ENCODE measurements at places on chromosomes 11 and 22.
A peak's percentile ranks its signal among the peaks of the same experiment; 100 is the strongest.

DNA sequence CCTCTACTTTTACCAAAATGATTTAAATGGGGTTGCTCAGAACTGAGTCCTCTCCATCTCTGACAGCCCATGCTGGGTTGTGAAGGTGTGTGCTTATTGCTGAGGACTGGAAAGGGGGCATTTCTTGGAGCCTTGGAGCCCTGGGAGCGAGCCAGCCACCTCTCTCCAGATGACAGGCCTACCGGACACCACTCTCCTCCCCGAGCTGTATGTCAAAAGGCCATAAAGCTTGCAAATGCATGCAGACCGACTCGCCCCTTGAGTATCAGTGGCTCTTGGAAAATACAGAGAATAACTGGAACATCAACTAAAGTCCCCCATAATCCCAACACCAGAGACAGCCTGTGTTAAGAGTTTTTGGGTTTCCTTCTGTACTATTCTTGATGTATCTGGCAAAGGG, 67.9 kb upstream of the PITPNB start:
- DNase-seq, result no peak

- DNase-seq, result no peak
These were observed 29.3 kb downstream of the CD5 start for GRCh38 chr11:61131586-61131985.

DNA sequence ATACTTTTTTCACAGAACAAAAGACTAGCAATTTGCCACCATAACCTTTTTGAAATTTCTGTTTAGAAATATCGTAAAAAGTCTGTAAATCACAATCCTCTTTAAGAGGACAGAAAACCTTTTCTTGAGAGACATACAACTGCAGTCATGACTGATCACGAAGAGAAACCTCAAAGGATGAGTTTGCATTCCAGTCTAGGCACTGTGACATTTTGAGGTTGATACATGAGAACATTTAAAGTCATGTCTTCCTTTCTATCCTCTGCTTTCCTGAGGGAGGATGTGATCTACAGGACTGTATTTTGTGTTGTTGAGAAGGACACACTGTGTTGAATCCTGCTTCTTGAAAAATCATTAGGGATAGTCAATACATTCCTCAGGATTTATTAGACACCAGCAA, 476.7 kb upstream of the CCDC179 start:
- DNase-seq, result no peak

GRCh38 chr11:82869657-82870056, 30.6 kb downstream of the PRCP start:
- DNase-seq, result peak; percentile 7

GRCh38 chr11:122423886-122424285, 231.6 kb upstream of the UBASH3B start:
- DNase-seq, result no peak

- no peak for DNase-seq
These were observed 81.8 kb downstream of the TTC17 start for GRCh38 chr11:43440486-43440885.

- no peak for DNase-seq
These were observed 102.2 kb downstream of the ZBTB16 start for GRCh38 chr11:114161486-114162250.

DNA sequence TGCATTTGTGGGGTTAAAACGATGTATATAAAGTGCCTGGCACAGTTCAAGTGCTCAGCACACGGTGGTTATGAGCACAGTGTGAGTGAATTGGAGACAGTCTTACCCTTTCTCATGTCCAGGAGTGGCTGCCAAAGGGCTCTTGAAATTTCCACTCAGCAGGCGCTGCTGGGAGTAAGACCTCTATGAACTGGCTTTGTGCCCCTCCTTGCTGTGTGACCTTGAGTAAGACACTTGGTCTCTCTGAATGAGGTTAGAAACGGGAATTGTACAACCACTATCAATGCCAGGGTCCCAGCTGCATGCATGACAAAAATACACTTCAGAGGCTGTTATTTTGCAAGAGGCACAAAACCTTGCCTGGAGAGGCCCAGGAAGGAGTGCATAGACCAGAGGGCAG, 86.6 kb downstream of the TSPAN18 start:
- no peak for DNase-seq

- peak; percentile 99 for DNase-seq
These were observed at the start of gene CYP2R1 for GRCh38 chr11:14892036-14892556. Gene CYP2R1 (minus strand): TSS chr11:14892231. CDS start chr11:14892205, 26 bp downstream.

DNA sequence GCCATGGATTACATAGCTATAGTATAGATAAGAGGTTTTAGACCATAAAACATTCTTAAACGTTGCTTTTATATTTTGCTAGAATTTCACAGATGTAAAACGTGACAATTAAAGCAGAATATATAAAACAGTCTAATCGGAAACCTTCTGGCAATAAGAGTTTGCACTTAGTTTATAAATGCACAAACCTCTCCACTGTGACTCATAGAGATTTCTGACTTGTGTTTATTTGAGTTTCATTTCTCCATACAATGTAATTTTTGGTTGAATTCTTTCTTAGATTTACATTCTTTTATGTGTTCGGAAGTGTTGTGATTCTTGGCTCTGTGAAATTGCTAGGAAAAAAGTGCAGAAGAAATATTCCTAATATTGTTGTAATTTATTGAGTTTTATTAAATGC, 288.7 kb upstream of the CTSC start:
- no peak for DNase-seq

DNA sequence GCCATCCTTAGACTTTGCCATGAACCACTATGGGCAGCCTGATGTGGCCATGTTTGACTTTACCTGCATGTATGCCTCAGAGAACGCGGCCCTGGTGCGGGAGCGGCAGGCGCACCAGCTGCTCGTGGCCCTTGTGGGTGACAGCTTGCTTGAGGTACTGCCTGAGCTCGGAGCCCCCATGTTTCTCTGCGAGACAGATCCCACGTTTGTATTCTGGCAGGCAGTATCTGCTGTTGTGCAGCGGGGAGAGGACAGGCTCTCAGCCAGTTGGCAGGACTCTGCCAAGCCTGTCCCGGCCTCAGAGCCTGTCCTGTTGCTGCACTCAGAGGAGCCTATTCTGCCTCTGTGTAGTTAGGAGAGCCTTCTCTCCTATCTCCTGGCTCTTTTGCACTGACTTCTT, 109.9 kb downstream of the MICAL2 start:
- no peak for DNase-seq

DNA sequence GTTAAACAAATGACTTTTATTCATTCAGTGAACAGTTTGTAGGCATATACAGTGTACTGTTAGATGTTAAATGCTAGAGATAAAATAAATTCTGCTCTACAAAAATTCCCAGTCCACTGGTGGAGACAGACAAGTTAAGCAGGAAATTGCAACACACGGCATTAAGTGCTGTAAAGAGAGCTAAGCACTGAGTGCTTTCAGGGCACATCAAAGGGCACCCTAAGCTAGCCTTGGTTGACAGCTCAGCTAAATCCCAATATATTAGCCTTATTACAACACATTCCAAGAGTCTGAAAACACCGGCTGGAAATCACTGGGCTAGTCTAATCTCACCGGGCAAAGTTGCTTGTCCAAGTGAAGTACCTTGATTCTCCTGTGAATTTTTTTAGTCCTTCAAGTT, 55.1 kb downstream of the NOX4 start:
- no peak for DNase-seq

GRCh38 chr11:79610678-79611077, 169.8 kb upstream of the TENM4 start:
- DNase-seq, result no peak

DNA sequence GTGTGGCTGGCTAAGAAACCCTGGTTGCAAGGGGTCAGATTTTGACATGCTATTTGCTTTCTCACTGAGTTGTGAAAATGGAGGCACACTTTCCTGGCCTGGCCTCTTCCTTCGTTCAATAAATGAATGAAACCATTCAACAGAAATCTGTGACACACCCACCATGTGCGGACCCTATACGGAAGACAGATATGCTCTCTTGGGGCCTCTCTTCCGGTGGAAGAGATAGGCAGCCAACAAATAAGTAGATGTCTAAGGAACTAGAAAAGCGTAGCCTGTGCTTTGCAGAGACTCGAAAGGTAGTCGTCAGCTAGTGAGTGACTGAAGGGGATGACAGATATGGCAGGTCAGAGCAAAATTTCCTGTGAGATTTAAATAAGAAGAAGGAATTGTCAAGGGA, 5.3 kb downstream of the KCNQ1OT1 start:
- no peak for DNase-seq

DNA sequence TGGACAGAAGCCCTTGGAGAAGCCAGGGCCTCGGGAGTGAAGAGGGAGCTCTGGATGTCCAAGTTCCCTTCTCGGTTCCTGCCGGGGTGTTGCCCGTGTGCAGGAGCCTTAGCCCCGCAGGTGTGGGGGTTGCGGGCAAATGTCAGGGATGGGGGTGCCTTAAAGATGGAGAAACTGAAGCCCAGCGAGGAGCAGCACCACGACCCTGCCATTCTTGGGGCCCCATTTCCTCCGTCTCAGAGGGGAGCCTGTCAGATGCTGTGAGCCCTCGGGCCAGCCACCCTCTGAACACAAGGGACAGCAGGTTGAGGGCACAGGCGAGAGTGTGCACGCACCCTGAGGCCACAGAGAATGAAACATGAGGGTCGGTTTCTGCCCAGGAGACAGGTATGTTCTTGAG, 6.3 kb downstream of the OSBPL5 start:
- no peak for DNase-seq

DNA sequence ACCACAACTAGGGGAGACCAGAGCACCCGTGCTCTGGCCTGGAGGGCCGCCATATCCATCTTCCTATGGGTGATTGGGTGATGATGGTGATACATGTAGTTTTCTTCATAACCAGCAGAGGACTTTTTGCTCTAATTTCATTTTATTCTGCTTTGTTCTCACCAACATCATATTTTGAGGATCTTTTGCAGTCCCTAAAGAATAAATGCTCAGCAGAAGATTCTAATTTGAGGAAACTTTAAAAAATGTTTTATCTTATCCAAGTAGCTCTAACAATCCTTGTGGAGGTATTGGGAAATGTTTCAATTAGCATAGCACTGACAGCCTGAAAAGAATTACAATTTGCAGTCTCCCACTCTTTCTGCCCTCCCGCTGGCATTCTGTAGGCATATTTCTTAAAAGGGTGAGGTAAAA, 544.0 kb downstream of the NTM start:
- peak; percentile 62 for DNase-seq

DNA sequence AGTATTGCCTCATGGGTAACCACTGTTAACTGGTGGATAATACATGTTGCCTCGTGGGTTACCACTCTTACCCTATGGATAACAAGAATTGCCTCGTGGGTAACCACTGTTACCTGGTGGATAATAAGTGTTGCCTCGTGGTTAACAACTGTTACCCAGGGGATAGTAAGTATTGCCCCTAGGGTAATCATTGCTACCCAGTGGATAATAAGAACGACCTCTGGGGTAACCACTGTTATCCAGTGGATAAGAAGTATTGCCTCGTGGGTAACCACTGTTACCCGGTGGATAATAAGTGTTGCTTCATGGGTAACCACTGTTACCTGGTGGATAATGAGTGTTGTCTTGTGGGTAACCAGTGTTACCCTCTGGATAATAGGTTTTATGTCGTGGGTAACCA, 28.1 kb upstream of the NXPE4 start:
- DNase-seq, result no peak
